ENCODE measurements at places on chromosomes 12 and 14. TPM values are rescaled to one million over a fixed set of nuclear protein-coding genes. Genes with fewer than 3 reads are reported as not detected.

SLC6A12 gene
- not detected for total RNA-seq

LRRIQ1 gene
- 1.4 TPM for total RNA-seq

ALG10B gene
- 4.8 TPM for total RNA-seq

INHBC gene
- total RNA-seq = not detected

Data from nasal cavity respiratory epithelium epithelial cell of viscerocranial mucosa (primary cell).